ENCODE measurements at places on chromosomes 13 and 19. TPM values are rescaled to one million over a fixed set of nuclear protein-coding genes. Genes with fewer than 3 reads are reported as not detected.

- DNase-seq: no peak
Measured at GRCh38 chr13:24042710-24043440, 117.6 kb upstream of the SPATA13 start.

DNA sequence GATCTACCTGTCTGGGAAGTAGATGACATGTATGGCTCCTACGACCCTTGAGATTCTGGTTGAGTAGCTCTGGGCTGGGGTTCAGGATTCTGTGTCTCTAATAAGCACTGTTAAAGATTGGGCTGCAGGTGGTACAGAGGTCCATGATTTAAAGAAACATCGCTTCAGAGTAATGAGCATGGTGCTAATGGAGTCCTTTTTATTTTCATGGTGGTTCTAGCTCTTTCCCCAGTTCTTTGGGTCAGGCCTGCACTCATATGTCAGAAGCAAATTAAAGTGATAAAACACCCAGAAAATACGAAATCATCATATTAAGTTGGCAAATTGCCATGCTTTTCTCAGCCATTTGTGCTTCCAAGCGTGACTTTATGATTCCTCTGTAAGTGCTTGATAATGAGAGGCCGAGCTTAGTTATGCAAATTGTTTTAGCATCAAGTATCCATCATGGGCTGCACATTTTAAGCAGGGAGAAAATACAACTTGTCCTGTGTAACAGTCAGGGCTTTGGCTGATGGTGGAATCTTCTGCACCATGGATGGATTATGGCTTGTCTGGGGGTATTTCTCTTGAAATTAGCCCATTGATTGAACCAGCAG lies 45.1 kb downstream of the MTUS2 start:
- DNase-seq: no peak

GRCh38 chr13:48194379-48194754 lies 38.6 kb upstream of the ITM2B start:
- no peak for DNase-seq

The PSG1 gene
- not detected for total RNA-seq

DNA sequence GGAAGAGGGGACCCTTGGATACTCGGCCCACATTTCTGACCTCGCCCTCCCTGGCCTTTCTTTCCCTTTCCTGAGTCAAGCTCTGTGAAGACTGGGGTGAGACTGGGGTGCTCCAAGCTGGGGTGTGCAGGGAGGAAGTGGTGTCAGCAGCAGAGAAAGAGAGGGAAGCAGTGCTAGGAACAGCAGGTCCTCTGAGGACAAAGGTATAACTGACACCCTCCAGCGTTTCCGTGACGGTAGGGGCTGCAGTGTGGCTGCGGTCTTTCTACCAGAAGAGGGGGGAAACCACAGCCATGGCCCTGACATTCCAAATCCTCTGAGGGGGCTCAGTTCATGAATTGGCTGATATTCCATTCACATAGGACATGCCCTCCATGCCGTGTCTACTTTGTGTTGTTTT lies 1.1 kb downstream of the KIR3DL2 start:
- DNase-seq: no peak

DNA sequence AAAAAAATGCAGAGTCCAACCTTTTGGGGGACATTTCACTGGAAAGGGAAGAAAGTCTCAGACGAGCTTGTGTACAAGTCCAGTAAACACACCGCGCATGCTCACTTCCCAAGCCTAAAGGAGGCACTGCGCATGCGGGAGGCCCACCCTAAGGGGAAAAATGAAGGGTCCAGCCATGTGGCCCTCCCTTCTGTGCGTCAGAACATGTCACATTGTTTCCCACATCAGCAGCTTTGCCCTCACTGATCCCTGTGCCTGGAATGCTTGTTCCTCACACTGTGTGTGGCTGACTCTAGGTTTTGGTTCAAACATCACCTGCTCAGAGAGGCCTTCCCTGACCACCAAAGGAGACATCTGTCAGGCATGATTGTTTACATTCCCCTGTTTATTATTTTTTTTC lies 4.4 kb downstream of the ELSPBP1 start:
- no peak for DNase-seq

DNA sequence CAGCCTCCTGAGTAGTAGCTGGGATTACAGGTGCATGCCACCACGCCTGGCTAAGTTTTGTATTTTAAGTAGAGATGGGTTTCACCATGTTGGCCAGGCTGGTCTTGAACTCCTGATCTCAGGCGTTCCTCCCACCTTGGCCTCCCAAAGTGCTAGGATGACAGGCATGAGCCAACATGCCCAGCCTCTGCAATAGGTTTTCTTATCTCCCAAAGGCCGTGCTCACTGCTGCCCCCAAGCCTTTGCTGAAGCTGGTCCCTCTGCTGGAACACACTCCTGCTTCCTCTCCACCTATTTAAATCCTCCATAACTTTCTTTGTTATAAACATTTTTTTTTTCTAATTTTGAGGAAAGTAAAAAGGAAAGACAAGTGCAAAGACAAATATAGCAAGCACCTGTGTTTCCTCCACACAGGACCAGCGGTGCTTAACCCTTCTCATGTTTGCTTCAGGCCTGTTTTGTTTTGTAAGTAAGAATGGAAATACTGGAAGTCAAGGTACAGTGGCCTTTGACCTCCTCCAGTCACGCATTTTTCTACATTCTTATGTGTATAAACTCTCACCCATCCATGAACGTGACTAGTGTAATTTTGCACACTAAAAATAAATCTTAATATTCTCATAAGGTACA lies 14.5 kb upstream of the TNFAIP8L1 start:
- no peak for DNase-seq

DNA sequence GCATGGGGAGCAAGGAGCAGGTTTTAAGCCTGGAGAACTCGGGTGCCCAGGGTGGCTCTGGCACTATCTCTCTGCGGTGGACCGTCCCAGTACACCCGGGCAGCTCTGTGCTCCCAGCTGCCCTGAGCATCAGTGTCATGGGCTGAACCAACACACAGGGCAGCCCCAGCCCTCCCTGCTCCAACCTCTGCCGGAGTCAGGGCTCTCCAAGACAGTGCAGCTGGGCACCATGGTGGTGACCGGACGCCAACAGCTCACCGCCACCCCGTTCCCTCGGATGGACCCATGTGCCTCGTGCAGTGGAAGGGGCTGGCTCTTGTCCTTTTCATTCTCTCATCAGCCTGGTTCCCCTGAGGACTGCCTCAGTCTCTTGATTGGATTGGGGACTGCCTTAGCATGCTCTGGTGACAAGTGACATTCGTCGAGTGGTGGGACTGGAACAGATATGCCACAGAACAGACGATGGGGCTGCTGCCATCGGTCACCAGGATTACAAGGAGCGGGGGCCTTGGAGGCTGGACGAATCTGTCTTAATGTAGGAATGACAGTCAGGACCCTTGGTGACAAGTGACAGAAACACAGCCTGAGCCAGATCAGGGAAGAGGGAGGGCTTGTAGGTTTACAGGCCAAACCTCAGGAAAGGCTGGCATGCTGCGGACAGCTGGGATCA lies 25.7 kb upstream of the VSTM2B start:
- DNase-seq: no peak

- DNase-seq: no peak
Measured at GRCh38 chr13:102897371-102898138, 51.7 kb downstream of the ERCC5 start.

DNA sequence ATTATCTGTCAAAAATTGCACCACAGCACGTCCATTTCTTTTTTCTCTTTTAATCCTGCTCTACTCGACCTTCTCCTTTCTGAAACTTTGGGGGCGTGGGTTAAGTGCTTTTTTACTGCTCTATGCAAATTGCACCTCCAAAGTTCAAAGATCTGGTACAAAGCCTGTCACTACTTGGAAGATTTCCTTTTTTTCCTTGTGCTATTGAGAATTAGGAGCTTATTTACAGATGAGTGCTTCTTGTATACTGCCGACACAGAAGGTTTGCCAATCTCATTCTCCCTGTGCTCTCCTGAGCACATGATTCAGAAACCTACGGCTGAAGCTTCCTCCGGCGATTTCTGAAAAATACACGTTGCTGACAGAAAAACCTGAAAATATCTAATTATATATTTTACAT lies 94.8 kb downstream of the TEX29 start:
- no peak for DNase-seq

All from activated naive CD8-positive, alpha-beta T cell treated with anti-CD3 and anti-CD28 coated beads for 36 hours (primary cell).